Astrocyte (in vitro differentiated cells and primary cell): ENCODE measurements at places on chromosomes 16 and 17. TPM values are rescaled to one million over a fixed set of nuclear protein-coding genes. Genes with fewer than 3 reads are reported as not detected.

GRCh38 chr17:66677201-66677981, 157.5 kb upstream of the CACNG5 start:
- peak; percentile 90 for DNase-seq

DNA sequence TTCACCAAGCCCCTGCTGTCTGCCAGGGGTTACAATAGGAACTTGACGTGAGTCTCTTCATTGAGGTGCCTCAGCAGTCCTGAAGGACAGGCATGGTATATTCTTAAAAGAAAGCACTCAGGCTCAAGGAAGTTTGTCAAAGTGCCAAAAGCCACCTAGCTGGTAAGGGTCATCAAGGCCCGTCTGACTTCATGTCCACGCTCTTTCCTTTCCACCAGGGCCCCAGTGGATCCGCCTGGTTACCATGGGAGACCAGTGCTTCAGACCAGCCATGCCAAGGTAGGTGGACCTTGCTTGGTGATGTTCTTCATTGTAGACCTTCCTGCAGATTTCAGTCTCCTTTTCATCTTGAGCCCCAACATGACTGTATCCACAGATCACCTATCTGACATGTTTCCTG, 27.6 kb upstream of the CCL1 start:
- DNase-seq, result no peak

GRCh38 chr16:13866073-13866472, 53.9 kb upstream of the ERCC4 start:
- DNase-seq, result peak; percentile 53

- DNase-seq, result peak; percentile 92
These were observed at the start of gene EEF2K for GRCh38 chr16:22206013-22206841. Gene EEF2K (plus strand): TSS chr16:22206278. CDS start chr16:22225730, 19,452 bp downstream.

DNA sequence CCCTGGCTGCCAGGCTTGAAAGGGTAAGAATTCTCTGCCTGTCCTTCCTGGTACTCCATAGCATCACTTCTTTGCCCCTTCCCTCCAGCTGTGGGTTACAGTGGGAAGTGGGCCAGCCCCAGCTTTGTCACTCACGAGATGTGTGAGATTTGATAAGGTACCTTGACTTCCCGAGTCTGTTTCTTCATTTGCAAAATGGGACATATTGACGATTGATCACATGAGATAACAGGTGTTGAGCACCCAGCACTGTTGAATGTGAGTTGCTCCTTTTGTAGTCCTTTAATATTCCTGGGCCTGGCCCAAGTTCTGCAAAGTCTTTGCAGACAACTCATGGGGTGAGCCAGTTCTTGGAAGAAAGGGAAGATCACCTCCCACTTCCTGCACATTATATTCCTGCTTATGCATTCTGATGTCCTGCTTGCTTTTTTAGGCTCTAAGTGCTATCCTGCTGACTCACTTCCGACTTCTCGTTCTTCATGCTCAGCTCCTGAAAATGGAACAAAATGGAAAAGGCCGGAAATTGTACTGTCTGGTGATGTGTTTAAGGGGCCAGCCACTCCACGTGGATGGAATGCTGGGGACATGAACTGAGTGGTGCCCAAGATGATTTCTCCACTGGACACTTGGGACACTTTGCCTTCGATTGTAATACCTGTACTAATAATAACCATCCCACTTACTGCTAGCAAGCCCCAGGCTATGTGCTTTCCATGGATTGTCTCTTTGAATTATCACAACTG, 8.3 kb upstream of the NLK start:
- peak; percentile 92 for DNase-seq

The LHX1 gene
- total RNA-seq, result 10.8 and 11.8 TPM in 2 replicates

The TP53TG3 gene
- not detected in 2 replicates for total RNA-seq
